ENCODE measurements at places on chromosomes 12 and 14.

DNA sequence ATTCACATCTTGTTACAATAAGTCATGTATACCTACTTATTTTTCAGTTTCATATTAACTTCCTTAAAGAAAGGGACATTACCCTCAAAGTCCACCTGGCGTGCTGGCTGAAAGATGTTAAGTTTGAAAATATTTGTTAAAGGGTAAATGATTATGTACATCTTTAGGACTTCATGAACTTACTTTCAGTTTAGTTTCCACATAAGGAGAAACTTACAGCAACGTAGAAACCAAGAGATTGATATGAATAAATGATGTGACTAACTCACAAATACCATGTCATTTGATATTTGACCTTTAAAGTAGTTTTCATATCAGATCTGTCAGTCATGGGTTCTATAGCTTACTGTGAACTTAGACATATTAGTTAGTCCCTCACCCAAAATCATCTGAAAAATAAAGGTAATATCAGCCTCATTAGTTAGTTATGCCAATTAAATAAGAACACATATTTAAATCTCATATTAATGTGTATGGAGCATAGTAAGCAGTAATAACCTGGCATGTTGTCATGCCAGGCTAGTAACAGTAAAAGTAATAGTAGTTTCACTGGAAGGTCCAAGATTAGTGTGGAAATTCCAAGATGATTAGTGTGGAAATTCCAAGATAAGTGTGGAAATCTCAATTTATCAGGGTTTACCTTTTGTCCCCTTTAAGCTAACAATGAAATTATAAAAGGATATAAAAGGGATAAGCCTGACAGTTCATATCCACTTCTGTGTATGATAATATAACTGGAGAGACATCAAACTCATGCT is 1.9 kb upstream of the CLEC2D start:
- peak; percentile 45 for DNase-seq

- no peak for DNase-seq
Observed at GRCh38 chr12:46473634-46474329, 101.2 kb upstream of the SLC38A2 start.

- DNase-seq, result no peak
Observed at GRCh38 chr12:105336411-105336810, 5.9 kb downstream of the C12orf75 start.

- DNase-seq, result no peak
Observed at GRCh38 chr12:55017416-55017925, 2.3 kb upstream of the NEUROD4 start.

DNA sequence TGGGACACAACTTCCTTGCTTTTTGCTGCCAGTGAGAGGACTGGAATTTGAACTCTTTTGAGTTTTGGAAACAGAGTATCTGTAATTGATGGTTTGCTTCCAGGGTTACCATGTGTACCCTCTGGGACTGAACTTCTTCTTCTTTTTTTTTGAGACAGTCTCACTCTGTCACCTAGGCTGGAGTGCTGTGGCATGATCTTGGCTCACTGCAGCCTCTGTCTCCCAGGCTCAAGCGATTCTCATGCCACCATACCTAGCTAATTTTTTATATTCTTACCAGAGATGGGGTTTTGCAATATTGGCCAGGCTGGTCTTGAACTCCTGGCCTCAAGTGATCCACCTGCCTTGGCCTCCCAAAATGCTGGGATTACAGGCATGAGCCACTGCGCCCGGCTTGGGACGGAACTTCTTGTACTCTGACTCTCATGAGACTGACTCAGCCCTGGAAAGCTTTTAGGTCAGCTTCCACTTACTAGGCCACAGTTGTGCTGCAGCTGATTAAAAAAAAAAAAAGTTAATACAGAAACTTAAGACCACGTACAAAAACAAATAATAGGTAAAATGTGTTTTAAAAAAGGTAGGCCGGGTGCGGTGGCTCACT is 15.8 kb downstream of the SEL1L start:
- DNase-seq, result no peak

GRCh38 chr12:20404576-20405346 is 36.4 kb downstream of the PDE3A start:
- no peak for DNase-seq

DNA sequence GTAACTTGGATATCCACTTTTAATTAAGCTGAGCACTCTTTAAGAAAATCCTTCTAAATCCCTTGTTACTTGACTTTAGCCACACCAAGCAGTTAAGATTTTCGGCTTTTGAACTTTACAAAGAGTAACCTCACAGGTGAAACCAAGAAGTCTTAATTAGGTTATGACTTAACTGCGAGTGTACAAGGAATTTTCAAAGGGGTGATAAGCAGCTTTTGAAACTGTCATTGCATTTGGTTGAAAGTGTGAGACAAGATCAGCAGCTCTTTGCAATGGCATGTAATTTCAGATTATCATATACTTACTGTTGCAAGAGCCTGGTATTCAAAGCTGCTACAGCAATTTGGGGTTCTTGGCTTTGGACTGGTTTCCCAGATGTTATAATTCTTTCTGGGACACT is 137.5 kb downstream of the TMEM117 start:
- DNase-seq, result no peak

- peak; percentile 8 for DNase-seq
Observed at GRCh38 chr12:33439587-33440011, at the start of gene SYT10. SYT10 (minus strand) TSS chr12:33439819; CDS start chr12:33439522, 297 bp downstream.

DNA sequence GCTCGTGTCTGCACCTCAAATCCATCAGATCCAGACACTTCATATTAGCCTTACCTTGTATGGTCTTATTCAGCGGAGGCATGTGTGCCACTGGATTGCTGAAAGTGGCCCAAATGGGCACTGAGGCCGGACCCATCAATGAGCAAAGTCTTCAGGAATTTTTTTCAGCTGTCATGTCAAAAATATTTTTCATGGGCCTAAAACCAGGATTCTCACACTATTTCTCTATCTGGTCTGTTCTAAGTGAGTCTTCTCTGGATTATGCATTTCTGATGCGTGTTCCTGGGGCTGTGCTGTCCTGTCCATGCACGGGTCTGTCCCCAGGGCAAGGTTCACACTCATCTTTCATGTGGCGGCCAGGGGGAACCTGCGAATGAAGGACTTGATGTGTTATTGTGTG is 94.6 kb downstream of the KCNA5 start:
- no peak for DNase-seq

GRCh38 chr12:111825509-111825908 is 16.5 kb upstream of the MAPKAPK5 start:
- DNase-seq, result no peak

- DNase-seq, result peak; percentile 17
Observed at GRCh38 chr14:22597771-22598098, 365 bp upstream of the ABHD4 start.

GRCh38 chr12:78818487-78818886 is 46.1 kb upstream of the SYT1 start:
- DNase-seq, result no peak

DNA sequence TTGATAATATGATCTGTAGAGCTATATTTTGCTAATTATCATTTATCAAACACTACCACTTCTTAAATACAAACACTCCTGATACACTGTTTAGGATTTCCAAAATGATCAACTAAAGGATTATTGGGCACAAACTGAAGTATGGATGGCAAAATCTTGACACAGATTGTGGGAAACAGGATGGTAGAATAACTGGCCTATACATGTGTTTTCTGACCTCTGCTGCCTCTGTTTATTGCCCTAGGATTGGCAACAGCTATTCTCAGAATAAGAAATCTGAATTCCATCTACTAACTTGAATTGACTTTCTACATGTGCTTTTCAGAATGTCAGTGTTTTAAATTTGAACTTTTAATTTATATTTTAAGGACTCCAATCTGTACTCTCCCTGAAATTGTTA is 209.1 kb downstream of the MED13L start:
- no peak for DNase-seq

DNA sequence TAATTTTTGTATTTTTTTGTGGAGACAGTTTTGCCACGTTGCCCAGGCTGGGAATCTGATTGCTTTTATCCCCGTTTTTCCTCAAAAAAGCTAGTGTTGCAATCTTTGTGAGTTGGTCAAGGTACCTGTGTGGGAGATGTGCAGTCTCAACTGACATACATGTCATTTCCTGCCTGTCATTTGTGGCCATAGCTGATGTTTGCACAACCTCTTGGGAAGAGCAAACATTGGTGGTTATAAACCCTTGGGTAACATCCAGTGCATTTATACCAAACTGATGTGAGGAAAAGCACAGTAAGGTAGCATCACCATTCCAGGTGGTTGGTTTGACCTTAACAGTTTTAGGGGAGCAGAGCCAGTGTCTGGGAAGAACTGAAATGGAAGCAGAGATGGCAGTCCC is 54.7 kb downstream of the ATG14 start:
- DNase-seq, result no peak

DNA sequence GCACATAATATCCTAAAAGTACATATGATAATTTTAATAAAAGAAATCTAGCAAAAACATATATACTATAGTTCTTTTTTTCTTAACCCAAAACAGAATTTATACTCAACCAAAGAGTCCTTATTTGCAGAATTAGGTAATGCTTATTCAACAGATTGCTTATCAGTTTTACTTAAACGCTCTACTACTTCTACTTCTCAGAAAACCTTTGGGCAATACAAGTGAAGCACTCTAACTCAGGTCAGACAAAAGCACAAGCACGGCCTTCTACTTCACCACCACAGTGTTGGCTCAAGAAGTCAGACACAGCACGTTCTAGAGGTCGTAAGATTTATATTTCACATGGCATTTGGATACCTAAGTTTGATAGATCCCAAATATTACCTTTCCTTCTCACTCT is 29.2 kb downstream of the DICER1 start:
- DNase-seq, result no peak

- no peak for DNase-seq
Observed at GRCh38 chr14:99324291-99324690, 52.3 kb upstream of the BCL11B start.

GRCh38 chr14:21382095-21382494 is 1.7 kb downstream of the SUPT16H start:
- no peak for DNase-seq
